Vagina (tissue), 2 donors: ENCODE measurements at places on chromosomes 7 and 10.

- DNase-seq, result no peak
Measured at GRCh38 chr7:115059321-115059720, 137.4 kb downstream of the MDFIC start.

GRCh38 chr10:94992811-94993210 lies 54.4 kb downstream of the CYP2C9 start:
- DNase-seq, result no peak

DNA sequence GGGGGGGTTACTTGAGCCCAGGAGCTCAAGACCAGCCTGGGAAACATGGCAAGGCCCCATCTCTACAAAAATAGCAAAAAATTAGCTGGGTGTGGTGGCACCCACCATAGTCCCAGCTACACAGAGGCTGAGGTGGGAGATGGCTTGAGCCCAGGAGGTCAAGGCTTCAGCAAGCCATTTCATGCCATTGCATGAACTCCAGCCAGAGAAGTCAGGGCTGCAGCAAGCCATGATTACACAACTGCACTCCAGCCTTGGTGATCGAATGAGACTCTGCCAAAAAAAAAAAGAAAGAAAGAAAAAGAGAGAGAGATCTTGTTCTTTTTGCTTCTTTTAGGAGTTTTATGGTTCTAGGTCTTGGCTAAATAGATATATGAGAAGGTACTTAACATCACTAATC lies 200.2 kb upstream of the PHYHIPL start:
- no peak for DNase-seq

DNA sequence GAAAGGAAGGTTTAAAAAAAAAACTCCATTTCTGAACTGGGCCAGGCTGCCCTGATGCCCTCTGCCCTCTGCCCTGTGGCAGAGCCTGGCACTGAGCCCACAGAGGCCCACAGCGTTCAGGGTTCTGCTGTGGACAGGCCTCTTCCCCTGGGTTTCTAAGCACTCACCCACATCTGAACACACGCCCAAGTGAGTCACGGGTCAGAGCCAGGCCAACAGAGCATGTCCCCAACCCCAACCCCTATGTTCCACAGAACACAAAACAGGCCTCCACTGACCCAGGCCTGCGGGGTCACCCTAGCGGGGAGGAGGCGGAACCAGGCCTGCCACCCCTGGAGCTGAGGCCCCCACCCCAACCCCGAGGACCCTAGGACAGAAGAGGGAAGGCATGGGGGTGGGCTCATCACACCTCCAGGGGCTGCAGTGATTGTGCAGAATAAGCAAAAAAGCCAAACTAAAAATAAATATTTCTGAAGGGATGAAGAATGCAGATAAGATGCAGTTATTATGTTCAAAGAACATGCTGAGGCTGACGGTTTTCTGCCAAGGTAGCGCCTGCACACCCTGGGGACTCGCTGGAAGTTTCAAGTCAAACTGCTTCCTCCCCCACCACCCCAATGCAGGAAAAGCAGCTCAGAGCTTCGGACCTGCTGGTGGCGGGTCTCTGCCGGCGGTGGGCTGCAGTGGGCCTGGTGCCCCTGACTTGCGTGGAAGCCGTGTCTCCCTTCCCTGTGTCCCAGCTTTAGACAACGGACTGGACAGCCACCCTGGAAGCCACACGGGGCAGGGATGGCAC lies 5.4 kb downstream of the WDR86 start:
- no peak for DNase-seq

DNA sequence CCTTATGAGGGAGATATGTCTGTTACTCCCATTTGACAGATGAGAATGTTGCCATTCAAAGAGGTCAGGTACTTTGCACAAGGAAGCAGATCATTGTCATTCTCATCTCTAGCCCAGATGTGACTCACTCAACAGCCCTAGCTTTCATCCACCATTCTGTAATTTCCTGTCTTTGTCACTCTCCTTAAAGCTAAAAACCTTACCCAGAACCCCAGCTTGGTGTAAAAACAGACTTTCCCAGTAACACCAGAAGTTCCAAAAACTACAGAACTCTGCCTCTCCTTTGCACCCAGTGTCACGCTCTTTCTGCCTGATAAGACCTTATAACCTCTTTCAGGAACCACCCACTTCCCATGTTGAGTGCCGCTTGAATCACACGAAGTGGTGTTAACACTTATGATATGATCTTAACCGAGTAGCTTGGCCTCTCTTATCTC lies 89.1 kb upstream of the SP4 start:
- no peak for DNase-seq

- DNase-seq, result no peak
Measured at GRCh38 chr10:84298057-84298456, 30.3 kb upstream of the CCSER2 start.

DNA sequence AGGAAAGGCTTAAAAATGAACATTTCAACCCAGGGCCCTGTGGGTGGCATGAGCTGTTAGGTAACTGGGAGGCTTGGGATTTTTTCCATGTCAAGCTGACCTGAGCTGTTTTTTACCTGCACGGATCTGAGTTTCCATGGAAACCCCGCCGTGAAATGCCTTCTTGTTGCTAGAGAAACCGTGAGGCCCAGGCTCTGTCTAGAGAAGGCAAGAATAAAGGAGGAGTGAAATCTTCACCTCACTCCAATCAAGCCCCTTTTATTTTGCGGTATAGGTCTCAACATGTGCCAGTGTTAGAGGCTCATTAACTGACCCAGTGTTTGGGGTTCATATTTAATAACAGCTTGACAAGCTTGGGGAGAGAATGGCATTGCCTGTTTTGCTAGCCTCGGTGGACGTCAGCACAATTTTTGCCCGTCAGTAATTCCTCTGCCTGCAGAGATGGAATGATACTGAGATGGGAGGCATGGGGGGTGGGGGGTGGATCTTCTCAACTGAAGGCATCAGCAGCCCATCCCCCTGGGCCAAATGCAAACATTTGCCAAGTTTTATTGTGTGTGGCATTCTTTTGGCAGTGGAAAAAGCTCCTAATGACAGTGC lies 48.9 kb upstream of the PDCD4 start:
- DNase-seq, result no peak

- DNase-seq, result no peak
Measured at GRCh38 chr7:91194841-91195240, 69.4 kb upstream of the FZD1 start.

- DNase-seq, result no peak
Measured at GRCh38 chr10:22742678-22743077, 28.3 kb upstream of the PIP4K2A start.
